ENCODE measurements at places on chromosomes 7 and 10.
A peak's percentile ranks its signal among the peaks of the same experiment; 100 is the strongest.

DNA sequence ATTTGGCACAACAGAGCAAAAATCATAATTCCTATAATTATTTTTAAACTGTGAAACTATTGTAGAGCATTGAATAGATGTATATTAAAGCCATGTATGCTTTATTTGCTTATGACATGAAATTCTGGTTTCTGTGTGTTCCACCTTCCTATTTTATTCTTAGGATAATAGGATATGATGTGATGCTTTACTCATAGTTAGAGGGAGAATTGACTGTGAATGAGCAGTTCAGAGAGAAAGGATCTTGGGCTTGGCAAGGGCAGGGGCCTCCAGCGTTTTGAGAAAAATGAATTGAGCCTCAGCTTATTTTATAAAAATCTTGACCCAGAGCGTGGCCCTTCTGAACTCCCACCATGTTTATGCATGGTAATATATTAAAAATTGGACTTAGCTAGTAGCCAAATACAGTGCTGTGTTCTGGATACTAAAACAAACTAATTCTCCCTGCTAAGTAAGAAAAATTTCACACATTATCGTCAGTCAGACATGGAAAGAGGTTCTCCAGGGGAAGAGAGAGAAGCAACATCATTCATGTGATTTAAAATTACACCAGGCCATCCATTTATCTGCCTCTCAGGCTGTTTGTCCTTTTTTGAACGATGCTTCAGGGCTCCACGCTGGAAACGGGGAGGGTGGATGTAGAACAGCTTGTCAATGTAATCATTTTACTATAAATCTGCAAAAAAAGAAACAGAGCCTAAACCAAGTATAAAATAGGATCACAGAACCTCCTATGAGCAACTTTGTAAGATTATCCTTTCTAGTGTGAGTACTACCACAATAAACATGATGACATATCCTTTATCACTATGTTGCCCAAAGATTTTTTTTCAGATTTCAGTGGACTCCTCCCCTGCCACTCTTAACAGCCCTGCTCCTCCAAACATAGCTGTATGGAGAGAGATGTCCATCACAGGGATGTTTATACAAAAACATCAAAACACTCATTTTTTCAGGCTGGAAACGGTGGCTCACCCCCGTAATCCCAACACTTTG, 258.1 kb upstream of the C7orf33 start:
- no peak for DNase-seq

GRCh38 chr10:82160307-82160706, 285.3 kb downstream of the NRG3 start:
- DNase-seq = no peak

DNA sequence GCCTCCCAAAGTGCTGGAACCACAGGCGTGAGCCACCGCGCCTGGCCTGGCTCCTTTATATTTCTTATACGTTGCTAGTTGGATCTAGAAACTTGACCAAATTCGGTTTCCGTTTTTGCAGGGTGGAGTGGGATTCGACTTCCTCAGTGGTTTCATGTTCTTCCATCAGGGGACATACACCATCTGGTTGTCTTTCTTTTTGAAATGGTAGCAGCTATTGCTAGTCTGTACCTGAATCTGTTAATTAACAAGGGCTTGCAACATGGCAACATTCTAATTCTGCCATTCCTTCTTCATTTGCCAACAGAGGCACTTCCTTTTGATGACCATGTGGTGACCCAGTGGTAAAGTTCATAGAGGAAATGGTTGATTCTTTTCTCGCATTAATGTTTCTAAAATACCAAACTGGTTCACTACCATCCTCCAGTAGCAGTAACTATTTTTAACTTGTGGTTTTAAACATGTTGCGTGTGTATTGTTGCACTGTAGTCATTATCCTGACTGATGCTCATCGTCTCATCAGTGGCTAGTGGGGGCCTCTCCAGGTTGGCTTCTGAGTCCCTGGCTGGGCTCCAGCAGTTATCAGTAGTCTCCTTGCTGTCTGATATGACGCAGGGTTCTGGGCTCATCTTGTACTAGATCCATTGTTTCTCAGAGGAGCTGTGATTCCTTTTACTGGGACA, 159.2 kb downstream of the RGS10 start:
- no peak for DNase-seq

- peak; percentile 90 for DNase-seq
Measured at GRCh38 chr7:38908759-38909335, at the start of gene VPS41. Gene VPS41, minus strand, starts transcription at chr7:38909191. Its CDS starts 17 bp downstream, at chr7:38909174.

GRCh38 chr10:21421016-21421415, 104.5 kb downstream of the SKIDA1 start:
- DNase-seq = no peak

DNA sequence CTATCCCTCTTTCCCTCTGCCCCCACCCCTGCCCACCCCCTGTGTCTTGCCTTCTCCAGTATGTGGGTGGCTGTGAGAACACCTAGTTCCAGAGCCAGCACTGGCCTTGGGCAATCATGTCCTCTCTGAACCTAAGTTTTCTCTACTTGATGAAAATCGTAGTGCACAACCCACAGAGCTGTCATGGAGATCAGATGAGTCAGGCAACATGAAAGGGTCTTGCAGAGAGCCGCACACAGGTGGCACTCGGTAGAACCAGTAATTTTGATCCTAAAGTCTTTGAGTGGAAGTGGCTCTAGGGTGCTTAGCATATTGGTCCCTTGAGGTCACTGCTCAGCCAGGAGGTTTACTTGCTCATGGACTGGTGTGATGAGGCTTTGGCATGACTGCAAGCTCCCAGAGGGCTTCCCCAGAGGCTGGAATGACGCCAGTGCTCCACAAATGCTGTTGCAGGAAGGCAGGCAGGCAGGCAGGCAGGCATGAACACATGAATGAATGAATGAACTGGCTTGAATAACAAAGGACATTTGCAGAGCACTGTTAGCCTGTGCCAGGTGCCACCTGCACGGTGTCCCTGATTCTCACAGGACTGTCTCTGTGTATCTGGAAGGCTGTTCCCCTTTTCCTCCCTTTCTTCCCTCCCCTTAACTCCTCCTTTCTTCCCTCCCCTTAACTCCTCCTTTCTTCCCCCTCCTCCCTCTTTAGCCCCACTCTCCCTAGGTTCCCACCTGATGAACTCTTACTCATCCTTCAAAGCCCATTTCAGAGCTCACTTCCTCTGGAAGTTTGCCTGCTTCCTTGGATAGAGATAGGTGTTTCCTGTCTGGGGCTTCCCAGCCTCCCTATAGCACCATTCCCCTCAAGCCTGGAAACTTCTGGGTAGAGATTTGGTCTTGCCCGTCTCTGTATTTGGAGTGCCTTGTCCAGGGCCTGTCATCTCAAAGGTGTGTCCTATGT, 27.2 kb upstream of the CTBP2 start:
- DNase-seq = no peak

All from COLO829 (cell line).